ENCODE measurements at places on chromosomes 13 and 19.

DNA sequence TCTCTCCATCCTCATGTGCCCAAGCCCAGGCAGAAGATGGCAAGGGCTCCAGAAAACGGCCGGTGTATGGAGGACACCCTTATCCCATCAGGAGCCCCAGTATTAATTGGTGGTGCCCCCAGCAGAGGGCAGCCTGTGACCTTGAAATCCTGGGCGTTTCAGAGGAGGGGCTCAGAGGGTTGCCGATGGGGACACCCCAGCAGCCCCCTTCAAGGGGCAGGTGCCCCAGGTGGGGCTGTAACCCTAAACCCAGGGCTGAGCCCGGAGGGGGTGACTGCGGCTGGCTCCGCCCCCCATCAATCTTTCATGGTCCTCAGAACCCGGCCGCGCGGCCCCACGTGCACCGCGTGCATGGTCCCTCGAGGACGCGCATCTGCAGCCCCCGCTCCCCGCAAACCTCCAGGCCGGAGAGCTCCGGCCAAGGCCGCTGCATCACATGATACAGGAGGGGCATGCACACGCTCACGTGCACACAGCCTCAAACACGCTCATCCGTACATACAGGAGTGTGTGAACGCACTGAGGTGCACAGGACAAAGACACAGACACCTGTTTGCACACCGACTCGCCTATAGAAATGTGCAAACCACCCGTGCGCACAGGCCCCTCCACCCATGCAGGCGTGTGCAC lies 949 bp downstream of the RAB3A start:
- peak; percentile 67 for DNase-seq

DNA sequence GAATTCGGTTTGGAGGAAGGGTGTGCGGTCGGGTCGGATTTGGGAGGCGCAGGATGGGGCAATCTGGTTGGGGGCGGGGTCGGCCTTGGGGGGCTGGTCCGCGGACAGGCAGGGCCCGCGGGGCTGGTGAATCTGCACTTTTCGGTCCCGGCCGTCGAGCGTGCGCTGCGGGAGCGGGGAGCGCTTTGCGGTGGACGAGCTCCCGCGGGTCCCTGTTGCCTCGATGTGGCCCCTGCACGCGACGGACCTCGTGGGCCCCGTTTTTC lies 11.9 kb downstream of the PEAK3 start:
- DNase-seq, result no peak

DNA sequence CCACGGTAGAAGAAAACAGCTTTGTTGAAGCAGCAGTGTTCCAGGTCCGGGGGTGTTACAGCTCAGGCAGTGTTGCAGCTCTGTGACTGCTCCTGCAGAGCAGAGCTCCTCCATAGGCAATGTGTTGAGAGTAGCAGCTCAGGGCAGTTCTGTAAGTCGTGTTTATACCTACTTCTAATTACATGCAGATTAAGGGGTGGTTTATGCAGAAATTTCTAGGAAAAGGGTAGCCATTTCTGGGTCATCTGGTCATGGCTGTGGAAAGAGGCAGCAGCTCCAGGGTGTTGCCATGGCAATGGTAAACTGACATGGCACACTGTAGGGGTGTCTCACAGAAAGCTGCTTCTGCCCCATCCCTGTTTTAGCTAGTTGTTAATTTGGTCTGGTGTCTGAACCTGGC lies 316.4 kb downstream of the GPC5 start:
- DNase-seq, result peak; percentile 34

DNA sequence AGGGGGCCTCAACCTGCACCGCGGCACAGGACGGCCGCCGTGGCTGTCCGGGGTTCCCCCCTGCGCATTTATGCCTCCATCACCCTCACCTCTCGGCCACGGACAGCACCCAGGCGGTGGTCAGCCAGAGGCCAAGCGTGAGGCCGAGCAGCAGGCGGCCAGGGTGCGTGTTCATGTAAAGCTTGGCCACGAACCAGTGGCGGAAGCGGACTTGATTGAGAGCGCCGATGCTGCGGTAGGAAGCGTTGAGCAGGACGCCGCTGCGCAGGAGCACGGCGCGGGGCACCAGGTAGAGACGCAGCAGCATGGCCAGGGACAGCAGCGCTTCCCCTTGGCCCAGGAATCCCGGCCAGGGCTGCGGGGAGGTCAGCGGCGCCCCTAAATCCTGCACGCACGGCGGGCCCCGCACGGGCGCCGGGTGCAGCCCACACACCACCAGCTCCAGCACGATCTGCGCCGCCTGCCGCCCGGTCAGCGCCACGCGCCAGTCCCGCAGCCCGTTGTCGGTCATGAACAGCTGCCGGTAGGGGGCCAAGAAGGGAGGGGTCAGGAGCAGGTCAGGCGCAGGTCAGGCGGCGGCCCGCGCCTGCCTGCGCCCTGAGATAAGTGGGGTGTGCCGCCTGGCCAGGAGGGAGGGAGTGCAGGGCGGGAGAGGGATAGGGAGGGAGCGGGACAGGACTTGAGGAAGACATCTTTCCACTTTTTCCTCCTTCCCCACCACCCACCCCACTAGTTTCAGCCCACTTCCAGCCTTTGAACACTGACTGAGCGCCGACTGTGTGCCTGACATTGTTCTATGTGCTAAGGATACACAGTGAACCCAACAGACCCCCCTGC lies 6.5 kb downstream of the KCNN4 start:
- peak; percentile 85 for DNase-seq

GRCh38 chr19:650121-650520 lies 10.4 kb downstream of the FGF22 start:
- no peak for DNase-seq

DNA sequence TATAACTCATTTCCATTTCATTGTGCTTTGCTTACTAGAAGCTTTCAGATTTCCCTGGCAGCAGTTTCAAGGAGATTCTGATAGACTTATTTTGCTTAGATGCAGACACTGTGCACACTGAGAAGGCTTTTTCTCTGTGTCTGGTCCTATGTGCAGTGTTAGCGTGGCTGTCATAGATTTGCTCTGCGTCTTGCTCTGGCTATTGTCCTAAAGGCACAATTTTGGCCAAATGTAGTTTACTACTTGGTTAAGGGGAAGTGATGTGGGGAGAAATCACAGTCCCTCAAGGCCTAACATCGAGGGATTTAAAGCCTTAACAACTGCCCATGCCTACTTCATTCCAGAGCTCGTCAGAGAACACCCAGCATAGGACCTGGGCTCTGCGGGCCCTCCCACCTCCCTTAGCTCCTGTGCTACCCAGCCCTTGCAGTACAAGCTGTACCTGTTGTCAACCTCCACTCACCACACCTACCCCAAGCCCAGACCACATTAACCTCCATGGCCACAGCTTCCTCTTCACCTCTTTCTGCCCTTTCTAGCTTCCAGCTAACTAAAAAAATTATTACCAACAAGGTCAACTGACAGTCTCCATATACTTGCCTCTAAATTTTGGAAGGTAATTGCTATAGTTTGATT lies 38.9 kb upstream of the KATNAL1 start:
- DNase-seq, result no peak

DNA sequence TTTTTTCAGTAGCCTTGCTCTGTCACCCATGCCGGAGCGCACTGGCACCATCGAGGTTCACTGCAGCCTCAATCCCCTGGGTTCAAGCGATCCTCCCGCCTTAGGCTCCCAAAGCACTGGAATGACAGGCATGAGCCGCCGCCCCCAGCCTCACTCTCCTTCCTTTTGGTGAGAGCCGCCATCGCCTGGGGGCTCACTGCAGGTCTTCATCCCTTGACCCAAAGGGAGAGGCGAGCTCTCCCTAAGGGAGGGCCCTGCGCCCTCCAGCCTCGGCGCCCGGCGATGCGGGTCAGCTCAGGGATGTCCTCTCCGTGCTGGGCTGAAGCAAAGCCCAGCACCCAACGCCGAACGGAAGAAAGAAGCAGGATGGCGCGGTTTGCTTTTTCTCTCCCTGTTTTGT lies 23.2 kb upstream of the ZBTB7A start:
- DNase-seq, result no peak

DNA sequence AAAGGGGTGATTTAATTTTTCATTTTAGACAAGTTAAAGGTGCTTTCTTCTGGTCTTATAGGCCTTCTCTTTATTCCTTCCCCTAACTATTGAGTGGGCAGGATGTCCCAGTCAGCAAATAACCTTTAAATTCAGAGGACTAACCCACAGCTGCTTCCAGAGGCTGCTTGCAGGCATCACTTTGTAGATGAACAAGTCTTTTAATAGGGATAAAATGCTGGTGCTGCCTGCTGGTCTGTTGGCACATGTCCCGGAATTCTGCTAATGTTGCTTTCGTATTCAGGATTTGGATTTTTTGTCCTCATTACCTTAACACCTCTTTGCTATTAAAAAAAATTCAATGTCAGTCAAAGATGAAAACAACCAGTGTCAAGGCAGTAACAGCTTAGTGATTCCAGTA lies 132.7 kb upstream of the KL start:
- peak; percentile 56 for DNase-seq

DNA sequence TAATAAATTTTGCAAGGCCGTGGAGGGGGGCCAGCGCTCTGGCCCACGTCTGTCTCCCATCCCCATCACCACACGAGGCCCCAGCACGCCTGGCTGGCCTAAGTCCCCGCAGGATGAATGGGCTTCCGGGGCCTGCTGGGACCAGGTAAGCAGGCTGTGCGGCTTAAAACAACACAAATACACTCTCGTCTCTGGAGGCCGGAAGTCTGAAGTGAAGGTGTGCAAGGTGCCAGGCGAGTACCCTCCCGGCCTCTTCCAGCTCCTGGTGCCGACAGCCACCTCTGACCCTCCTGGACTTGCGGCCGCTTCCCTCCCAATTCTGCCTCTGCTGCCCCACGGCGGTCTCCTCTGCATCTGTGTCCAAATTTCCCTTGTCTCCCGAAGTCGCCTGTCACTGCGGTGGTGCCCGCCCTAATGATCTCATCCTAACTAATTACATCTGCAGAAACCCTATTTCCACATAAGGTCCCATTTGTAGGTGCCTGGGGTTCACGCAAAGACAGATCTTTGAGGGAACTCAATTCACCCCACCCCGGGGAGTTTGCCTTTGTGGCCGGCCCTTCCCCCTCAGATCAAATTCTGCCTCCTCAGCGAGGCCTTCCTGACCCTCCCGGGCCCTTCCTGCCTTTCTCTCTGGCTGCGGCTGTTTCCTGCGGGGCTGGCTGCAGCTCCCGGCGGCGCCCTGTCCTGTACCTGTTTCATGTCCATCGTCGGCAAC lies 8.1 kb upstream of the PTBP1 start:
- DNase-seq, result peak; percentile 76

GRCh38 chr13:110539894-110540293 lies 21.6 kb downstream of the RAB20 start:
- no peak for DNase-seq

GRCh38 chr13:102395939-102396338 lies 5.9 kb downstream of the FGF14 start:
- no peak for DNase-seq

- DNase-seq, result no peak
Observed at GRCh38 chr13:80508031-80508430, 167.1 kb upstream of the SPRY2 start.

GRCh38 chr13:41317243-41317642 lies 6.2 kb downstream of the NAA16 start:
- DNase-seq, result no peak

DNA sequence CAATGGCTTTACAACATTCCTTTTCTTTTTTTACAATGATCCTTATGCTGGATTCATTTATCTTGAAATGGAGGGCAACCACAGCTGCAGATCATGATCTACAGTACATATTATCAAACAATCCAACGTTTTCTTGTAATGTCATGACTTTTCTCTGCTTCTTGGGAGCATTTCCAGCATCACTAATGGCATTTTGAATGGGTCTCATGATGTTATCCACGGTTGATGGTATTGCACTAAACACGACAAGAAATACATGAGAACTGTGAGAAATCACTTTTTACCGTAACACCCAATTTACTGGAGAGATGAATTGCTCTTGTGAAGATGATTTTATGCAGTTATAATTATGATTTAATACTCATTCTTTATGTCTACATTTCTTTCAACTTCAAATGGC lies 16.2 kb upstream of the ACOD1 start:
- no peak for DNase-seq

GRCh38 chr13:37385248-37385647 lies 213.3 kb downstream of the POSTN start:
- no peak for DNase-seq

DNA sequence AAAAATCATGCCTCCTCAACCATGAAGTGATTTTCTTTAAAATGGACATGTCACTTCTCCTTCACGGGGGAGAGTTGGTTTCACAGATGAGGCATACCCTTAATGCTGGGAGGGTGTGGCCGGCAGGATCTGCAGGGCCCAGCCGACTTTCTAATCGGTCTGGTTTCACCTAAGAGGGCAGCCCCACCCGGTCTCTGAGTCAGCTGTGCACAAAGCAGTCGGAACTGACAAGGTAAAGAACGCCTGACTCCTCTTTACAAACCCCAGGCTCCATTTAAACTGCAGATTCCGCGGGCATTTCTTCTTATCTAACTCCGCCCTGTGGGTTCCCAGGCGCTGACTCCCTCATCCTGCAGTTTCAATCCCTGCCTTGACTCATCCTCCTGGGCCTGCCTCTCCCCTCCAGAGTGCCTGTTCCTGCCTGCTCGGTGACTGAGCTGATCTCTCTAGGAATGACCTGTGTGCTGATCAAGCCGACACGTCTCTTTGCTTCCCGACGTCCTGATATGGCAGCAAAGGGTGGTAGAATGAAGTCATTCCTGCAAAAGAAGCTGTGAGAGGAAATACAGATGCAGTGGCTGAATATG lies 63.4 kb downstream of the EFNB2 start:
- DNase-seq, result peak; percentile 59

DNA sequence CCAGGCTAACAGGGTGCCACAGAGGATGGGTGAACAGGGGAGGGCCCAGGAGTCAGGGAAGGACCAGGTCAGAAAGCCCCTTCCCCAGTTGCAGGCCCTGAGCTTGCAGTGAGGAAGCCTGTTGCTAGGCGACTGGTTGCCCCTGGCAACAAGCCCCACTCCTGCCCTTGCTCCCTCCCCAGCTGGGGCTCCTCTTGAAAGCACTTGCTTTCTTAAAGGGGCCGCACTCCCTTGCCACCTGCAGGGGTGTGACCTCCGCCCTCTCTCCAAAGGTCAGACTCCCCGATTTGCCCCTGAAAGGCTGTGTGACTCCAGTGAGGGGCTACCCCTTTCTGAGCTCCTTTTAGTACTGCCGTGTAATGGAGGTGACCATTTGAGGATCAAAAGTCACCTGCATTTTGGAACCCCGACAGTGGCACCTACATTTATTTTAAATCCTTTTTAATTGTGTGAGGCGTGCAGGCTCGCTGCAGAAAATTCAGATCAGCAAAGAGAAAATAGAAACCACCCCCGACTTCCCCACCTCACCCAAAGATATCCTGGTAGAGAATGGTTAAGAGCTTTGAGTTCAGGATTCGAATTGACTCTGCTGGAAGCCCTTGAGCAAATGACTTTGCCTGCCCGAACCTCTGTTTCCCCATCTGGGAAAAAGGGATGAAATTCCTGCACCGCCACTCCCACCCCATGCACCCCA lies 4.8 kb downstream of the FCHO1 start:
- peak; percentile 94 for DNase-seq

DNA sequence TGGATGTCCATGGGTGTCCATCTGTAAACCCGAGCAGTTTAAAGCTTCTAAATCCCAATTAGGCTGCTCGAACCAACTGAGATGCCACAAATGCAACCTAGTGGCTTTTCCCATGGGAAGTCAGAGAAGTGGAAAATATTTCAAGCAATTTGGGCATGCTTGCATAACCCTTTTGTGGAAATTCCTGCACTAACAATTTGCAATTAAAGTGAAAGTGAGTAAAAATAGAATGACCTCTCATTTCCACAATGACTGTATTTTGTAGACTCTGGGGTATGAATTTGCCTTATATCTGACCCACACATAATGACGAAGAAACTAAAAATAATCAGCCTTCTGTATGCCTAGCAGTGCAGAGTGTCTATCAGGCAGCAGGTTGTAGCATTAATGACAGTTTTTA lies 91.8 kb upstream of the TSC22D1 start:
- peak; percentile 89 for DNase-seq

GRCh38 chr13:76533251-76533650 lies 353.0 kb downstream of the KCTD12 start:
- no peak for DNase-seq
